Karpas-422 (cell line): ENCODE measurements at places on chromosomes 5 and 9.

DNA sequence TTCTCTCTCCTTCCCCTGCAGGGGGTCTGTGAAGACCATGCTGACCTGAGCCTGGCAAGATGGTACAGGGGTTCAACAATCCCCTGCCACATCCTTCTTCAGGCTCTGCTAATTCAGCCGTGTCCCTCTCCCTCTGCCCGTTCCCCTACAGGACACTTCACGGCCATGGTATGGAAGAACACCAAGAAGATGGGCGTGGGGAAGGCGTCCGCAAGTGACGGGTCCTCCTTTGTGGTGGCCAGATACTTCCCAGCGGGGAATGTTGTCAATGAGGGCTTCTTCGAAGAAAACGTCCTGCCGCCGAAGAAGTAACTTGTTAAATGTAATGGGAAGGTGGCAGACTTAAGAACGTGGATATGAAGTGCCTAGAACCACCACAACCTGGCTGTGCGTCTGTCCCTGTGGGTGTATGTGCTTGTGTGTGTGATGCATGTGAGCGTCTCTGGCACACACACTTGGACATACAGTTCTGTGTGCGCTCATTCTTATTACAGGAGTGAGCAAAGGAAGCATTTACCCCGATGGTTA is 6.9 kb upstream of the CCIN start:
- no peak for DNase-seq

DNA sequence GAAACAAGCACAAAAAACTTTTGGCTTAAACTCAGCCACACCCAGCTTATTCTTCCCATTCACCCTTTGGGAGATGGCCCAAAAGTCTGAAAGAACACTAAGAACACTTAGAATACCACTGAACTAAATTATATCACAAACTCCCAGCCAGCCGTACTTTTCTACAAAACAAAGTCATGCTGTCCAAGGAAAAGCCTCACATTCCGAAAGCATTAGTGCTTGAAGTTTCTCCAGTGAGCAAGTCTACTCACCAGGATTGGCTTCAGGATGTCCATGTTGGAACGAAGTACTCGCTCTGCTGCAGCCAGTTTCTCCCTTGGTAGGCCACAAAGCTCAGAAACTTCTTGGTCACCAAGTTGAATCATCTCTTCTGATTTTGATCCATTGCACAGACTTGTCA is 69.7 kb downstream of the ABCA1 start:
- DNase-seq, result no peak

GRCh38 chr5:1226839-1227581 is 1.8 kb downstream of the SLC6A18 start:
- DNase-seq, result no peak

GRCh38 chr5:143642791-143643190 is 169.2 kb upstream of the HMHB1 start:
- DNase-seq, result no peak

- DNase-seq, result no peak
These were observed 8.5 kb upstream of the LURAP1L start for GRCh38 chr9:12766357-12766756.

DNA sequence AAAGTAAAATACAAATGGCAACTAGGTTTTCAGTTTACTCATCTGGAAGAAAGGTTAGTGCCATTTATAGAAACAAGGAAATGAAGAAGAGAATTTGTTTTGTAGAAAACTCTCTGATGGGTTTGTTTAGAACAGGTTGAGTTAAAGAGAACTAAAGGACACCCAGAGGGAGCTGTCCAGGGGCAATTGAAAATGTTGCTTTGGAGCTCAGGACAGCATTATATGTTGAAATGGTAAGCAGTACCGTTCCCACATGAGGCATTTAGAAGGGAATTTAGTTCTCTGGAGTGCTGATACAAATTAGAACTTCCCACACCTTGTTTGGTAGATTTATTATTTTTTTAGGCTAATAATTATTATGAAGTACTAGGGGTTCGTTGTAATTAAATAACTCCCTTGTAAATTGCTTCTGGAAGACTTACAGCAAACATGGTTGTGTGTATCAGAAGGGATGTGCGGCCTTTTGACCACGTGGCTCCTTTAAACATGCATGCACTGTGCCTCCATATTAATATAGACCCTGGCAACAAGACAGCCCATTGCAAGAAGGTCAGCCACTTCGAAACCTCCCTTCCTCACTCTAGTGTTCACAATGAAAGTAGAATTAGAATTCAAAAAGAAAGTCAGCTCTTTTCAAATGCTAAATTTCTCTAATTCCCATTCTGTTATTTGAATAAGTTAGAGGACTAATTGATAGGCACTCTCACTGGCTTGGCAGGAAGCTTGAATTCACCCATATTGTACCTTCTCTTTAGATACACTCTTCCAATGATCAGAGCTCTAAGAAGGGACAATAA is 71.7 kb downstream of the ZNF462 start:
- DNase-seq, result no peak

GRCh38 chr5:1415059-1415425 is 30.2 kb downstream of the SLC6A3 start:
- no peak for DNase-seq

DNA sequence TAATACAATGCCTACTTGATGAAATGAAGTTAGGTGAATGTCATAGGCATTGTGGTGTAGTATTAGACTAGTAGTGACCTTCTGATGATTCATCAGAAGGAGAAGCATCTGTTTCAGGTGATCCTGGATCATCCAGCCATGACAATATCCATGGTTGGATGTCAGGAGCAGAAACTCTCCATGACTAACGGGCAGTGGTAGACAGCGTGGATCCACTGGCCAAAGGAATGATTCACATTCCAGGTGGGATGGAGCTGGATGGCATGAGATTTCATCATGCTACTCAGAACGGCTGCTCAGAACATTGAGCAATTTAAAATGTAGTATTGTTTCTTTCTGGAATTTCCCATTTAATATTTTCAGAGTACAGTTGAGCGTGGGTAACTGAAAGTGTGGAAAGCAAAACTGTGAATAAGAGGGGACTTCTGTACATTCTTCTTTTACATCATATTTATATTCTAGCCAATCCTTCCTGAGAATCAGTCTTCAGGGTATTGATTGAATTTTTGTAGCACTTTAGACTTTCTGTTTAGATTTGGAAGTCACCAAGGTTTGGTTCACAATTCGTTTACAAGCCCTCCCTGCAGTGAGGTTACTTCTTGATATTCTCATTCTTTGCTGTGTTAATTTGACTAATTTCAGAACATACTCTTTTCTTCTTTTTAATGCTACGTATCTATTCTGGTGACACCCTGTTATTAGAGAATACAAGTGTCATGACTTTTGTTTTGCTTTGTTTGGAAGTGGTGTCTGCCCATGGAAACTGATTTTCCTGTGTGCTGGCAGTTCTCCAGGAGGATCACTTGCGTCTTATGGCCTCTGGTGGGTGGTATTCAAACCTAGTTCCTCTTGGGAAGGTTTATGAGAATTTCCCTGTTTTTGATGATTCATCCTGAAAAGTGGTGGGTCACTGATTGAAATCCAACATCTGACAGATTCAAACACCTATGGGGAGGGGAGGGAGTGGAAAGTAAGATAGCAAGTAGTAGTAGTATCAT is 12.2 kb upstream of the CLINT1 start:
- DNase-seq, result no peak
